ENCODE measurements at places on chromosomes 4 and X.

DNA sequence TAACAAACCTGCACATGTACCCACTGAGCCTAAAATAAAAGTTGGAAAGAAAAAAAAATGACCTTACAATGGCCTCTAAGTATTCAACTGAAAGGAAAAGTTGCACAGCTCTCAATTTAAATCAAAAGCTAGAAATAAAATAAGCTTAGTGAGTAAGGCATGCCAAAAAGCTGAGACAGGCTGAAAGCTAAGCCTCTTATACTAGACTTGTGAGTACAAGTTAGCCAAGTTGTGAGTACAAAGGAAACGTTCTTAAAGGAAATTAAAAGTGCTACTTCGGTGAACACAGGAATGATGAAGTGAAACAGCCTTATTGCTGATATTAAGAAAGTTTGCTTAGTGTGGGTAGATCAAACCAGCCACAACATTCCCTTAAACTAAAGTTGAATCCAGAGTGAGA lies 707.9 kb upstream of the PITX2 start:
- DNase-seq = no peak

DNA sequence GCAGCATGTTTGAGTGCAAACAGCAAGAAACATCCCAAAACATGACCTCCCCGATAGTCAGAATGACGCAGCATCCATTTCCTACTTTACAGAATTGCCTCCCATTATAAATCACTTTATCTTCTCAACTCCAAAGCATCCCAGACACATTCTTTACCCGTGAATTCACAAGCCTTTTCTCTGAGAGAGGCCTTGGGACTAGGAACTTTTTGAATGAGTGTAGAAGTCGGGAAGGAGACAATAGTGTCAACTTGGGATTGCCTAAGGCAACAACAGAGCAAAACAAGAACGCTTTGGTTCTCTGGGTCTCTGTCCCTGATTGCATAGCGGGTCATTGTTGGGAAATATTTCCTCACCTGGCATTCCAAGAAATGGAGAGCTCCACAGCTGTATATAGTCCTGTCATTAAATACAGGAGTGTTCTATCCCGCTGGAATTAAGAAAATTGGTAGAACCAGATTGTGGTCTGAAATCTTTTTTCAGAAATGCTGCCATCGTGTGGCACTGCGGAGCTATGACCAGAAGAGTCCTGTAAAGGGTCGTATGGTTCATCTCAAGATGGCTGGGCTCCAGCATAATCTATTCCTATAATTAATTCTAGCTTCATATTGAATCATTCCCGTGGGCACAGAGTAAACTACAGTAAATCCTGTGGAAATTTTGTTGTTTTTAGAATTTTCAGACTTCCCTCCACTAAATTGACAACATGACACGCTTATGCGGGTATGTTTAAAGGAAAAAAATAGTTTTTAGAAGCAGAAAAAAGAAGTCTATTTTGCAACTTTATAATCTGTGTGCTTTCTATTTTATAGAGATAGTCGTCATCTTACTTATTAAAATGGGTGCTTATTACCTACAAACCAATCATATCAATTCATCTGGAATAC lies 2.0 kb upstream of the SPP1 start:
- peak; percentile 70 for DNase-seq

GRCh38 chr4:23038626-23039491 lies 346.1 kb downstream of the GBA3 start:
- DNase-seq = peak; percentile 8

DNA sequence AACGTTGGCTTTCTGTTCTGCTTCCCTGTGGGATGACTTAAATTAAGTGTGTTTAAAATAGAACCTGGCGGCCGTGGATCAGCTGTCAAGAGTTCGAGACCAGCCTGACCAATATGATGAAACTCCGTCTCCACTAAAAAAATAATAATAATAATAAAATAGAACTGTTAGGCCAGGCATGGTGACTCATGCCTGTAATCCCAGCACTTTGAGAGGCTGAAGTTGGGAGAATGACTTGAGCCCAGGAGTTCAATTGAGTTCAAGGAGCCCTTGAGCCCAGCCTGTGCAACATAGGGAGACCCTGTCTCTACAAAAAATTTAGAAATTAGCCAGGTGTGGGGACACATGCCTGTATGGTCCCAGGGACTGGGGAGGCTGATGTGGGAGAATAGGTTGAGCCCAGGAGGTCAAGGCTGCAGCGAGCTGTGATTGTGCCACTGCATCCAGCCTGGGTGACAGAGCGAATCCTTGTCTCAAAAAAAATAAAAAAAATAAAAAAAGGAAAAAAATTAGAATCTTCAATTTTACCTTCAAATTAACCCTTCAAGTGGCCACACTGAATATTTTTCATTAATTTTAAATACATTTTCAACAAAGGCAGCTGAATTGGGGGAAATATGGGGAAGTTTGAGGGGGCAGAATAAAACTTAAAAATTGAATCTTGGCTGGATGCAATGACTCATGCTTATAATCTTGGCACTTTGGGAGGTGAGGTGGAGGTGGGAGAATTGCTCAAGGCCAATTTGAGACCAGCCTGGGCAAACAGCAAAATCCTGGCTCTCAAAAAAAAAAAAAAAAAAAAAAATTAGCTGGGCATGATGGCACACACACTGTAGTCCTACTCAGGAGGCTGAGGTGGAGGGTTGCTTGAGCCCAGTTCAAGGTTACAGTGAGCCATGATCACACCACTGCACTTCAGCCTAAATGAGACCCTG lies 31.8 kb upstream of the HSD17B13 start:
- peak; percentile 5 for DNase-seq

DNA sequence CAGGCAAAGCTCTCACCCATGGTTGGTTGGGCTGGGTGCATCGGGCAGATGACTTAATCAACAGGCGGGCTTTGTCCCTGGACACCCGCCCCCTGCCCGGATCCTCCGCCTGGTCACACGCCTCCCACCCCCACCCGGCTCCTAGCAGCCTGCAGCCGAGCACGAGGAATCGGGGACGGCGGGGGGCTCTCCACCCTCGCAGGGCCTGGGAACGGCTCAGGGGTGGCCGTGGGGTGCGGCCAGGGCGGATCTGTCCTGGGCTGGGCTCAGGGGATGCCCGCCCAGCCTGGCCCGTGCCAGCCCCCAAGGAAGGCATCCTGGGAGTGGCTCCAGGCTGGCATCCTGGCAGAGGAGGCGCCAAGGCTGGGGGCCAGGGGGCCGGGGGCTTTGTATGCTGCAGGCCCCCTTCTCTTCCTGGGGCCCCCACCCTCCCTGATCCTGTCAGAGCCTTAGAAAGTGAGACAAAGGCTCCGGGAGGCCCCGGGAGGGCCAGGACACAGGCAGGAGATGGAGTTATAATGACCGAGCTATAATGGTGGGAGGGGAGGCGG lies 32.5 kb upstream of the FGFR3 start:
- DNase-seq = no peak

DNA sequence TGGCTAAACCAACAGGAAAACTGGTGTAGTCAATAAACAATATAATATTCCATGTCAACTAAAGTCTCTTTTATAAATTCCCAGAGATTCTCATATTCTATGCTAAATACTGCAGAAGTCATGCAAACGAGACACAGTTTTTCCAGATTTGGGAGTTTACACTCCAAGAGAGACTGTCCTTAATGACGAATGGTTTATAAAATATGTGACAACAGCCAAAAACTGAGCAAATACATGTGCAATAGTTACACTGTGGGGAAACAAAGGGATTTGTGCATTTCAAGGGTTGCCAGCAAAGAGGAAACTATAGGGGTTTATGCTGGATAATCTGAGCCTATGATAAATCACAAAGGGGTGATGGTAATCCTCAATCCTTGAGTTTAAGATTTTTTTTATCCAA lies 75.7 kb downstream of the GPC4 start:
- DNase-seq = no peak

DNA sequence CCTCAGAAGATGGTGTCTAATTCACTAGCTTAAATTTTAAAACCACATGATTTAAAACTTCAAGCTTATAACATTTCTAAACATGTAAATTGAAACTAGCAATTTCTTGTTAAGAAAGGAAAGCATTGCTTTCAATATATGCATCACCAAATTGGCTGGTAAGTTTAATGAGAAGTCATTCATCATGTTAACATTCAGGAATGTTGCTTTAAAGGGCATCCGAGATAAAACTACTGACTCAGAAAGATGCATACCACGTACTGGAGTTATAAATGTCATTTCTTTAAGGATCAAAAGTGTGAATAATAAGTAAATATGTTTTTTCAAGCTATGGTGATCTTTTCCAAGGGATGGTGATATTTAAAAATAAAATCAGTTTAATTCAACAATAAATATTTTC lies 83.3 kb upstream of the VCX2 start:
- peak; percentile 3 for DNase-seq

GRCh38 chrX:77346859-77347258 lies 100.3 kb upstream of the FGF16 start:
- DNase-seq = no peak

GRCh38 chr4:79848329-79848728 lies 224.7 kb downstream of the ANTXR2 start:
- peak; percentile 19 for DNase-seq

DNA sequence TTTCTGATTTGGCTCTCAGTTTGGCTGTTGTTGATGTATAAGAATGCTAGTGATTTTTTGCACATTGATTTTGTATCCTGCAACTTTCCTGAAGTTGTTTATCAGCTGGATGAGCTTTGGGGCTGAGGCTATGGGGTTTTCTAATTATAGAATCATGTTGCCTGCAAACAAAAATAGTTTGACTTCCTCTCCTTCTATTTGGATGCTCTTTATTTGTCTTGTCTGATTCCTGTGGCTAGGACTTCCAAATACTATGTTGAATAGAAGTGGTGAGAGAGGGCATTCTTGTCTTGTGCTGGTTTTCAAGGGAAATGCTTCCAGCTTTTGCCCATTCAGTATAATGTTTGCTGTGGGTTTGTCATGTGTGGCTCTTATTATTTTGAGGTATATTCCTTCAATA lies 734.7 kb upstream of the FAM241A start:
- no peak for DNase-seq

DNA sequence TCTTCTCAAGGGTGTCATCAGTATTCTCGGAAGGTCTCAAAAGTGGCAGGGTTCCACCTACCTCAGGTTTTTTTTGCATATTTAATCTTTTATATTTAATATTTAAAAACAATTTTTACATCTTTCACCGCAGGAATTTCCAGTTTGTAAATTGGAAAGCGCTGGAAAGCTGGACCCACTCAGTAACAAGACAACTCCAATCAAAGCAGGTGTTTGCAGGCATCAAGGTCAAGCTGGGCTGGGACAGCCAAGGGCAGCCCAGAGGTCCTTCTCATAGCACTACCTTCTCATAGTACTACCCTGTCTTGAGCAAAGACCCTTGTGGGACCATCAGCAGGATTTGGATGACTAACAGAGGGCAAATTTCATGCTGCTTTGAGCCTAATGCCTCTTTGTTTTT lies 160.1 kb downstream of the TET2 start:
- no peak for DNase-seq

DNA sequence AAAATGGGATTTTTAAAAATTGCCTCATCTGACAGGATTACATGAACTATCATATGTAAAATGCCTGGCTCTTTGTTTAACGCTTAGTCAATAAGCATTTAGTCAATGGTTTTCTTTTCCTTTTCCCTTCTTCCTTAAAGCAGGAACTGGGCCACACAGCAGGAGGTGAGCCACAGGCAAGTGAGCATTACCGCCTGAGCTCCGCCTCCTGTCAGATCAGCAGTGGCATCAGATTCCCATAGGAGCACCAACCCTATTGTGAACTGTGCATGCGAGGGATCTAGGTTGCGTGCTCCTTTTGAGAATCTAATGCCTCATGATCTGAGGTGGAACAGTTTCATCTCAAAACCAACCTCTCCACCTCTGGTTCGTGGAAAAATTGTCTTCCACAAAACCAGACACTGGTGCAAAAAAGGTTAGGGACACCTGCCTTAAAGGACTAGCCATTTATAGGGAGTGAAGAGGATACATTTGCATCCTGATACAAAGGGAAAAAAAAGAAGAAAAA lies 306.1 kb downstream of the FBXW7 start:
- DNase-seq = no peak

Measured in PC-3 (cell line).